ENCODE measurements at places on chromosomes 2 and 18.

DNA sequence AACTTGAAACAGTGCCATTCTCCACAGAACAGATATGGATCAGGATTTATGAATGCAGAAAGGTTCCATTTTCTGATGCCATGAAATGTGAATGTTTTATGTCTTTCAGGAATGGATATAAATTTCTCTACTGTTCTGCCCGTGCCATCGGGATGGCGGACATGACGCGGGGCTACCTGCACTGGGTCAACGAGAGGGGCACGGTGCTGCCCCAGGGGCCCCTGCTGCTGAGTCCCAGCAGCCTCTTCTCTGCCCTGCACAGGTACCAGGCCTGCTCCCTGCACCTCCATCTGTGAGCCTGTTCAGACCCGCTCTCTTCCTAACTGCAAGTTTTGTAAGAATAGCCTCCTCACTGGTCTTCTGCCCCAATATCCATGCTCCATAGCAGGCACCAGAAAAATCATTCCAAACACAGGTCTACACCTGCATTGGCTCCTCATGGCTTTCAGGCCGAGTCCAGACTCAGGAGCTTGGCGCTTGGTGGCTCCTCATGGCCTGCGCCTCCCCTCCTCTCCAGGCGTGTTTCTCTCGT lies 68.6 kb downstream of the LPIN1 start:
- no peak for DNase-seq

GRCh38 chr2:116804901-116805300 lies 1009.6 kb upstream of the DDX18 start:
- no peak for DNase-seq

GRCh38 chr2:47226132-47226922 lies 71.2 kb upstream of the STPG4 start:
- no peak for DNase-seq

GRCh38 chr2:140436936-140437335 lies 1656.7 kb upstream of the NXPH2 start:
- DNase-seq: no peak

- no peak for DNase-seq
Measured at GRCh38 chr18:76673281-76674185, 148.8 kb upstream of the ZNF236 start.

Data from germinal center (tissue), 1 donor.